ENCODE measurements at places on chromosomes 4 and X.

GRCh38 chr4:142128529-142128928 is 492.1 kb downstream of the IL15 start:
- DNase-seq: no peak

DNA sequence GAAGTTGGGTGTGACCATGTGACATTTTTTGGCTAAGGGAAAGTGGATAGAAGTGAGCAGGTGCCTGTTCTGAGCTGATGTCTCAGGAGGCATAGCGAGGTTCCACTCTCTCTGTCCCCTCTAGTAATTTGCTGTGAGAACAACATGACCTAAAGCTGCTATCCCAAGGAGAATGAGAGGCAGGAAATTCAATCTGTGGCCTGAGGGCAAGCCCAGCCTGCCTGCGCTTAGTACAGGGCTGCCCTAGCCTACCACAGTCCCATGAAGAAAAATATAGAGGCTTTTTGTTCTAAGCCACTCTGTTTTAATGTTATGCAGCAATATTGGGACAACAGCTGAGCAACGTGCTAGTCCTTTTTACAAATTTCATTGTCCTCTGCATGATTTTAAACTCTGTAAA is 193.1 kb downstream of the LDB2 start:
- no peak for DNase-seq

DNA sequence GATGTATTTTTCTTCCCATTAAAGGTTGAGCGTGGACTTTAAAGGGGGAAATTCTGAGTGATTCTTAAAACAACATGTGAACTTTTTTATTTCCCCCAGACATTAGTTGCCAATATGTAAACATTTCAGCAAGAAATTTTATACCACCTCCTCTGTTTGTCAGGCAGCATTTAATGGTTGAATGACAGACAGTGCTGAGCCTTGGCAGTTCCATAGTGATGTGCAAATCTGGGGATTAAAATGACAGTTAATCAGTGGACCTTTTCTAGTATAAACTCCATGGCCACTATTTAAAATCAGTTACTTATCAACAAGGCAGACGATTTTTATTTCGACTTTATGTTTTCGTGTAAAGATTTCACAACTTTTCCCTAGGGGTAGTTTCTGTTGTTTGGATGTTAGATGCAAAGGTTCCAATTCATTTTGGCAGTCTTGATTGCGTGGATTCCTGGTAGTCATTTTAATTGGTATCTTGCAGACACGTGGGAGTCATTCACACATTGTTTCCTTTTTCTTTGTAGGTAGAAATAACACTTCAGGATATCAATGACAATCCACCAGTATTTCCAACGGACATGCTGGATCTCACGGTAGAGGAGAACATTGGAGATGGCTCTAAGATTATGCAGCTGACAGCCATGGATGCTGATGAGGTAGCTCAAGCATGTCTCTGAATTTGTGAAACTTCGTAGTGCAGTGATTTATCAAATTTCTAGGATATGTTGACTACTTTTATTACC is 83.7 kb downstream of the FAT4 start:
- DNase-seq: no peak

DNA sequence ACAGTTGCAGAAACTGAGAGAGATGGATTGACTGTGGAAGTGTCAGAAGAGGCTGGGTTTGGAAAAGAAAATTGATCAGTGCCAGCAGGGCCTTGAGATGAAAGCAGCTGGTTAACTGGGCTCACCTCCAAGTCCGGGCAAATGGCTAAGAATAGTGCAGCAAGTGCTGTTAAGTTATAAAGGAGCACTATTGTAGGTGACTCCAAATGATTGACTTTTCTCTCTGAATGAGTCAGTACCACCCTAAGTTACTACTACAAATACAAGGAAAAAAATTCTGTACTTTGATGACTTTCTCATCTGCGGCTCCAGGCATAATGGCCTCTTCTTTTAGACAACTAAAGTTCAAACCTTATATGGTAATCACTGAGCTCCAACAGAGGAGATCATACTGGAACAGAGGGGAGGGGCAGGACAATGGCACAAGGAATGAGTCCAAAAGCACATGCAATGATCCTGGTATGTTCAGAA is 733.4 kb upstream of the INTU start:
- DNase-seq: no peak

- no peak for DNase-seq
These were observed 96.2 kb downstream of the RBM46 start for GRCh38 chr4:154877110-154877760.

- no peak for DNase-seq
These were observed 6.0 kb upstream of the SPCS3 start for GRCh38 chr4:176313596-176314336.

DNA sequence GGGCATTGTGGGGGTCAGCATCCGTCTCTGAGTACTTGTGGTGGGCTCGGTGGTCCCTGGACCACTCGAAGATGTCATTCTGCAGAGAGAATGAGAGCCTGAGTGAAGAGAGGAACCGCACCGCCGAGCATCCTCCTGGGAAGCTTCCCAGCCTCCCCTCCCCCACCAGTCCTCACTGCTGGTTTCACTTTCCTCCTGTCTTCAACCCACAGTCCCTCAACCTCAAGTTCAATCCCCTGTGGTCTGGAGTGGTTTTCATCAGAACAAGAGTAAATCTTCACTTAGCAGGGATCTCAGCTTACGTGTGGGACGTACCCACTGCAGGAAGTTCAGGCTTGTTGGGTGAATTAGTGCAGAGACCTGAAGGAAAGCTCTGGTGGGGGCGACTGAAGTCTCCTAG is 117.8 kb downstream of the SCD5 start:
- no peak for DNase-seq

GRCh38 chr4:153789741-153790499 is 1.0 kb upstream of the SFRP2 start:
- DNase-seq: no peak

DNA sequence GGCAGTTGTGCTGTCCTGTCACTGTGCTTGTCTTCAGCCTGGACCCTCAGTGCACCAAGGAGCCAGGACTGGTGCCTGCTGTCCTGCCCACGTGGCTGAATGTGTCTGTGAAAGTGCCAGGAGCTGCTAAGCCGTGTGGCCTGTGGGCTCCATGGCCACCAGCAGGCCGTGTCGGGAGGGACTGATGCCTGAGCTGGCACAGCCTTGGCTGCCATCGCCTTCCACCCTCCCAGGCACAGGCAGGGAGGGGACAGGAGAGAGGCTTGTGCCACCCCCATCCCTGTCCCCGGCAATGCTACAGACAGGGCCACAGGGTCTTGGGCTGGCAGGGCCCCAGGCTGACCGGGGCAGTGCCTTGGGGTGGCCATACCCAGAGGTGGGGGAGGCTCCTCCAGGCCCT is 24.8 kb downstream of the DOK7 start:
- no peak for DNase-seq

DNA sequence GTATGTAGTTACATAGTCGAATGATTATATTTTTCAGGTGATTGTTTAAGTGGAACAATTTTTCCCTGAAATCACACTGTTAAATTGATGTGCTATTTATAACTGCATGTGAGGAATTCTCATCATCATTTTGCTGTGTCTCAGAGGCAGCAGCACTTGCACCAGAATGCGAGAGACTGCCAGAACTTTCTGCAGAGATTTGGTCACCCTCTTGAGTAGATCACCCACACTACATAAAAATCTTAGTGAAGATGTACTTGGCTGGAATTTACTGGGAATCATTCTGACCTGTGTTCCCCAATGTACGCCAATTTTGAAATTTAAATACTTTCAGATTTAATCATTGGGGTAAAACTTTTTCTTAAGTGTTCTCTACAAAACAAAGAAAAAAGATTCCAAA is 5.4 kb downstream of the UGT2B4 start:
- DNase-seq: no peak

DNA sequence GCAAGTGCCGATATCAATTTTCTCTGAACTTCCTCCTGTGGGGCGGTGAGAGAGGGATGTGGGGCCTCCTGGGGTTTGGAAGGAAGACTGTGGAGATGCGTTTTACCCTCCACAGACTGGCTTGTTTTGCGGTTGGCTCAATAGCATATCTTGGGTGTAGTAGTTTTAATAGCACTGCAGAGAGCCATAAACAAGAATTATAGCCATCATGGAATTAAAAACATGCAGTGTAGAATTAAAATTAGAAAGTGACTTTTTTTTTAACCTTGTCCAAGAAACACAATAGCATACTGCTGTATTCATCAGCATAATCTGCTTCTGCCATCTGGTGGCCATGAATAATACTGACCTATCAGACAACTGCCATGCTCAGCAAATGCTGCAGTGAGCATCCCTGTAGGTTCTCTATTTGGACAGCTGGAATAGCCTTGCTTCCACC is 47.3 kb upstream of the SCML1 start:
- DNase-seq: peak; percentile 47

DNA sequence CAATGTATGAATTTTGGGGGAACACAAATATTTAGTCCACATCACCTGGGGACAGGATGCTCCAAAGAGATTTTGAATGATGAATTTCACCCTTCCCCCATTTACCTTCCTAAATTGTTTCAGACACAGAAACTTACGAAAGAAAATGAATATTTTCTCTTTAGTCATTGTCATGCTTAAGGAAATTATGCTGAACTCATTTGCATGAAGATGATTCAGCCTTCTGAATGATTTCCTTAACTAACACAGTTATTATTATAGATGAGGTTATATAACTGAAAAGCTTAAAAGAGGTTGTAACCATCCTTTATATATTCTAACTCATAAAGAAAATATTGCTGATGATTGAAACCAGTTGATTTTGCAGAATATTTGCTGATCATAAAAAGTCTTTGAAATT is 61.1 kb downstream of the KCNIP4 start:
- no peak for DNase-seq

DNA sequence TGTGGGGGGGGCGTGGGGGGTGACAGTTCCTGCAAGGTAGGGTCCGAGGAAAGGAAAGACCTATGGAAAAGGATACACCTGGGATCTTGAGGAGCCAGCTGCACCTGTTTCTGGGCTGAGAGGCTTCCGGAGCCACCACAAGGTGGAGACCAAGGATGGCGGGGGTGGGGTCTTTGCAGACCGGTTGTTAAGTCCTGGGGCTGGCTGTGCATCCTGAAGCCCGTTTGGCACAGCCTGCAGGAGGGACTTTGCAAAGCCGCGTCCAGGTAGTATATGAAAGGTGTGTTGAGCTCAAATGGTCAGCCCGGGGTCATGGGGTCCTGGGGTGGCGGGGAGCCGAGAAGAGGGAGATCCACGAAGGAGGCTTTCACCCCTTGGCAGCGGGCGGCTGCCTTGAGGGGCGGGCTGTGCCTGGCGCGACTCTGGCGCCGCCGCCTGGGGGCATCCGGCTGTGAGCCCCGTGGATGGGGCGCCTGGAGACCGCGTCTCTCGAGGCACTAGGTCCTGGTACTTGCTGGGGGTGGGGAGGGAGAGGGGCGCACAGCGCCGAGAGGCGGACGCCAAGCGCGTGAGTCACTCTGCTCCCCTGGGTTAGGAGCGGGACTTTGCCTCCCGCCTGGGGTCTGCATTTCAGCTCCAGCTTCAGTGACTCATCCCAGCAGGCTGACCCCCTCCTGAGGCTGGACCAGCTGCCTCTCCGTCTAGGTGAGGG is 58.2 kb upstream of the DYNLT3 start:
- no peak for DNase-seq

GRCh38 chrX:153667956-153668396 is 5.6 kb downstream of the PNCK start:
- DNase-seq: peak; percentile 76

DNA sequence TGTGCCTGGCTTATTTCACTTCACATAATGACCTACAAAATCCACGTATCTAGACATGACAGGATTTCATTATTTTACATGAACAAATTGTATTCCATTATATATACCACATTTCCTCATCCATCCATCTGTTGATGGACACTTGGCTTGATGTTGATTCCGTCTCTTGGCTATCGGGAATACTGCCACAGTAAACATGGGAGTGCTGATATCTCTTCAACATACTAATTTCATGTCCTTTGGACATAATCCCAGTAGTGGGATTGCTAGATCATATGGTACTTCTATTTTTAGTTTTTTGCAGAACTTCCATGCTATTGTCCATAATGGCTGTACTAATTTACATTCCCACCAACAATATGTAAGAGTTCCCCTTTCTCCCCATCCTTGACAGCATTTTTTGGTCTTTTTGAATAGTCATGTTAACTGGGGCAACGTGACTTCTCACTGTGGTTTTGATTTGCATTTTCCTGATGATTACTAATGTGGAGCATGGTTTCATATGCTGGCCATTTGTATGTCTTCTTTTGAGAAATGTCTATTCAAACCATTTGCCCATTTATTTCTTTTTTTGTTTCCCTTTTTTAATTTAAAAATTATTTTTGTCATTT is 68.9 kb downstream of the HTRA3 start:
- DNase-seq: no peak

- DNase-seq: no peak
These were observed 130.7 kb upstream of the CTSO start for GRCh38 chr4:156084373-156084772.

DNA sequence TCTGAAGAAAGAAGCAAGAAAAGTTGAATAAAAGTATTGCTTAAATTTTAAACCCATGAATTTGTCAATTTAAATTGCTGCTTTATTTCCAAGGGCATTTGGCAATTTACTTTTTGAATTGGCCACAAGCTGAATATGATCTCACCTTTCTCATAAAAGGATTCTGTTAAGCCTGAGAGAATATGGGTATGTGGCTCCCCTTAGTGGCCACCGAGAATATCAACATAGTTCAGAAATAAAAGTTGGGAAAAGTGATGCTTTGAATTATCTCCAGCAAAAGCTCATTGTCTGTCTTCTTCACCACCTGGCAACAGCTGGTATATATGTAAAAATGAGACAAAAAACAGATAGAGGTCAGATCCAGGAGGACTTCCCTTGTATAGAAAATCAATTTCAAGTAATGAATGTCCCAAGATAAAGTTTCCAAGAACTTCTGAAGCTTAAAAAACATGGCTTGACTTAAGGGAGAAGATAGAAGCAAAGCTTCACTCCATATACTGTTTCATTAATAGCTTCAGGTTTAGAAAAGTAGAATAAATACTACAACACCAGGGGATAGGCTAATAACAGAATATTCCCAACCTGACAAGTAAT is 290.7 kb upstream of the FAM241A start:
- DNase-seq: no peak

GRCh38 chrX:49960061-49960460 is 37.7 kb downstream of the CLCN5 start:
- no peak for DNase-seq
